ENCODE measurements at places on chromosomes 1 and 21.
A peak's percentile ranks its signal among the peaks of the same experiment; 100 is the strongest.

GRCh38 chr1:74502432-74502831, 10.0 kb downstream of the LRRC53 start:
- DNase-seq, result no peak

DNA sequence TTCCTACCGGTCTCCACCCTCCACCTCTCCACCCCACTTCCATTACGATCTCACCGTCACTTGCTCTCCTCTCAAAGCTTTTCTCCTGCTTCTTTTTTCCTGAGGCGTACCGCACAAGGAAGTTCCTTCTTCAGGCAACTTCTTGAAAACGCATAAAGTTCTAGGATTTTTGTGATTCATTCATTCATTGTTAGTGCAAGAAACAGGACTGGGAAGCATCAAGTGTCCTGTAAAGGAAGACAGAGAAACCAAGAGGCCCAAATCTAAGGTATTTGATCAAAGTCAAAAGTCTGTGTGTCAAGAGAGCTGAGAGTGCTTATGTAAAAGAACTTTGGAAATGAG, 1.3 kb upstream of the RCC2 start:
- DNase-seq, result no peak

GRCh38 chr1:116165572-116165971, 54.4 kb downstream of the MAB21L3 start:
- peak; percentile 94 for DNase-seq

DNA sequence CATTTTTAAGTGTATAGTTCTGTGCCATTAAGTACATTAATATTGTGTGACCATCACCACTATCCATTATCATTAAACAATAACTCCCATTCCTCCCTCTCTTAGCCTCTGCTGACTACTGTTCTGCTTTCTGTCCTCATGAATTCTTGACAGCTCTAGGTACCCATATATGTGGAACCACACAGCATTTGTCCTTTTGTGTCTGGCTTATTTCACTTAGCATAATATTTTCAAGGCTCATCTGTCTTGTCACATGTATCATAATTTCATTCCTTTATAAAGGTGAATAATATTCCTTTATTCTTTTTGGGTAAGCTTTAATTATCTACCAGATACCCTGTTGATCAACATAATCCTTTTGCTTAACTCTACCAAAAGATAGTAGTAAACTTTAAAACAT, 47.7 kb downstream of the SPEN start:
- no peak for DNase-seq

- DNase-seq, result peak; percentile 73
Measured at GRCh38 chr1:209576392-209577197, 6.9 kb upstream of the CAMK1G start.

GRCh38 chr1:22830041-22830566, 119.5 kb downstream of the EPHB2 start:
- DNase-seq, result no peak

- DNase-seq, result no peak
Measured at GRCh38 chr1:179770887-179771502, 27.9 kb downstream of the FAM163A start.

DNA sequence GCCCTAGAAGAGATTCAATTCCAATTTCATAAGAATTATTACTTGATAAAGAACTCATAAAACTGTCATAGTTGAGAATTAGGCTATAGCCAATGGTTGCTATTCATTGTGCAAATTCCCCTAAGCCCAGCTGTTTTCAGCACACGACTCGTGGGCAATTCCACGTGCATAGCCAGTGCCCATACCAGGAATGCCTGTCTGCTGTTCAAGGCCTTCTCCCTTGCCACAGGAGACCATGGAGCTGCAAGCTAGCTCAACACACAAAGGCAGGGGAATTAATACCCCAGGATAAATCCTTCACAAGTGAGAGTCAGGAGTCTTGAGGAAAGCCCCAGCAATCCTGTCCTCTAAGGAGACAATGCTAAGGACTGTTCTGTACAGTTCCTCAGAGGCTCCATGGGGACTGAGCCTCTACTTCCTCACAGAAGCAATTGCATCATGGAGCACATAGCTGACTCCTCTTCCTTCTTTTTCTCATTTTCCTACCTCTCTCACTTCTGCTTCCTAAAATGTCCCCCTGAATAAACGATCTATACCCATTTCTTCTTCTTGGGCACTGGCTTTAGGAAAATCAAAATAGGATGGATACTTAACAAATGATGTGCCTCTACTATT, 19.1 kb upstream of the CHRM3 start:
- no peak for DNase-seq

DNA sequence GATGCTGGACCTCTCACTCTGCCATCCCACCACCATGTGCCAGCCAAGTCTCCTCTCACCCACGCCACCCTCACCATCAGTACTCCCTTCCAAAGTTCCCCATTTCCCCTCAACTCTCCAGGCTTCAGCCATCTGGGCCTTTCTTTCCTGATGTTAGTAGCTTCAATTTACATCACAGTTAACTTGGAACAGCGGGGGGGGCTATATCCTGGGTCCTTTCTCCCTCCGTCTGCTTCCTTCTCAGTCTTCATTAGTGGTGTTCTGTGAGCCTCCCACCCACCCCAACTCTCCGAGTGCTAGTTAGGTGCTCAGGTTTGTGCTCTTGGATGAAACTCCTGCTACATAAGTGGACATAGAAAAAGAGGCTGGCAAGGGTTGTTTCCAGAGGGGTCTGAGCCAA, 31.9 kb downstream of the KCNC4 start:
- DNase-seq, result no peak

DNA sequence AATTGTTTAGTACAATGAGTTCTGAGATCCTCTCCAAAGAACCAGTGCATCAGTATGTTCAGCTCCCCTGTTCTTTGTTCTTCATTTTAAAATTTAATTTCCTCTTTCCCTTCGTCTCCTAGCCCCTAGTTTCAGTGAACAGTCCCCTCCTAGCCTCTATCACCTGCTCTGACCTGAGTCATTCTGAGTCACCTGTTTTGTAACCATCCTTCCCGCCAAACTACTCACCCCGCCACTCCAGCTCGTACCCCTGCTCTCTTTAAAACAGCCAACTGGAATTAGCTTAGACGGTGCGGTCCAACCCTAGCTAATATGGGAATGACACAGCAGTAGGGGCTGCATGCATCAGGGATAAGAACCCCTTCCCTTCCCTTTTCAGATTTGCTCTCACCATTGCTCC, 16.8 kb upstream of the ERVH48-1 start:
- no peak for DNase-seq

GRCh38 chr1:167705250-167705649, 16.5 kb upstream of the MPZL1 start:
- no peak for DNase-seq

GRCh38 chr1:78029793-78030192, 16.0 kb upstream of the GIPC2 start:
- no peak for DNase-seq

DNA sequence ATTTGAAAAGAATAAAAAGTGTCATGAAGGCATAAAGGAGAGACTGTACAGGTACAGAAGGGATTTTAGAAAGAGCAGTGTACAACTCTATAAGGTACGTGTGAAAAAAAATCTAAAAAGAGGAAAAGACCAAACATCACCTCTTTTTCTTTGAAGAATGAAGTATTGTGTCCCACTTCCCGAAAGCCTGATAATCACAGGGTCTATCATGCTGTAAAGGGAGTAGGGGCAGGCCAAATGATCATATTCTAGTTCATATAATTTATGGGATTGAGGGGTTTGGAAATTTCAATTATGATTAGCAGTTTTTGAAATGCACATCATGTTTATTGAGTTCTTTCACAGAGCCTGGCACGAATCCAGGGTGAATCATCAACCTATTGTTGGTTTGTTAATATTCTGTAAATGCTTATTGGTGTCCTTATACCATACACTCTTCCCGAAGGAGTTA, 910 bp upstream of the RERE start:
- DNase-seq, result no peak

DNA sequence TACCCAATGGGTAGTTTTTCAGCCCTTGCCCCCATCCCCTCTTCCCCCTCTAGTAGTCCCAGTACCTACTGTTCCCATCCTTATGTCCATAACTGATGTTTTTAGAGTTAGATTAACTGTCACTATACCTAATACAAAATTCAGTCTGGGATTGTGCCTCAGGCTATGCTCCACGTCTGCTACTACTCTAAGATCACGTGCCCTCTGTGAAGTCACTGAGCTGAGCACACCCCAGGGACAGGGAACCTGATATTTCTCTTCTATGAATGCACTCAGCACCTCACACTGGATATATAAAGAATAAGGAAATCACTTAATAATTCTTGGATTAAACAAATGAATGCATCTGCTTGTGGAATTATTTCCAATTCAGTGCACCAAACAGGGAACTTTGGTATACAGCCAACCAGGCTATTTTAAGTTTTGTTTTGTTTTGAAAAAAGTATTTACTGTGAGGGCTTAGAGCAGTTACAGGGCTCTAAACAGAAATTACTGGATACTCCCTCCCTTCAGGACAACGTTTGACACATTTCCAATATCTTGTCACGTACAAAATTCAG, 307.9 kb downstream of the SMYD3 start:
- DNase-seq, result no peak

DNA sequence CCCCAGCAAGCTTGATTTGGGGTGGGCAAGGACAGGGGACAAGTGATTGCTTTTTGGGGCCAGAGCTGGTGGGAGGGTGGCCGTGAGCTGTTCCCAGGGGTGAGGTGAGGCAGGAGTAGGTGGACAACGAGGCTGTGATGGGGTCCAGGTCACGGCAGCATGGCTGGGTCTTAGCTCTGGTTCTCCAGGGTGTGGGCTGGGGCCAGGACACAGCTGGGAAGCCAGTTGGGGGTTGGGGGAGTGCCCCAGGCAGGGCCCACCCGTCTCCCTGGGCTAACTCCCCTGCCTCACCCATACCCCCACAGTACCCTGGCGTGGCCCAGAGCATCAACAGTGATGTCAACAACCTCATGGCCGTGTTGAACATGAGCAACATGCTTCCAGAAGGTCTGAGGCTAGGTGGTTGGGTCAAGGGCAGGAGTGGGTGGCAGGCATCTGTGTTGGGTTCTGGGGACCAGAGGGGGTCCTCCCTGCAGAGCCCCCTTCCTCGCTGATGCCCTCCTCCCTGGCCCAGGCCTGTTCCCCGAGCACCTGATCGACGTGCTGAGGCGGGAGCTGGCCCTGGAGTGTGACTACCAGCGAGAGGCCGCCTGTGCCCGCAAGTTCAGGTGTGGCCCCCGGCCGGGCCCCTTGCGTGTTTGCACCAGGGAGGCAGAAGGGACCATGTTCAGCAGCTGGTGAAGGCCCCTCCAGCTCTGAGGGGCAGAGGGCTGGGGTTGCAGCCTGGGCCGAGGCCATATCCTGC, 43.3 kb downstream of the COQ8A start:
- no peak for DNase-seq

DNA sequence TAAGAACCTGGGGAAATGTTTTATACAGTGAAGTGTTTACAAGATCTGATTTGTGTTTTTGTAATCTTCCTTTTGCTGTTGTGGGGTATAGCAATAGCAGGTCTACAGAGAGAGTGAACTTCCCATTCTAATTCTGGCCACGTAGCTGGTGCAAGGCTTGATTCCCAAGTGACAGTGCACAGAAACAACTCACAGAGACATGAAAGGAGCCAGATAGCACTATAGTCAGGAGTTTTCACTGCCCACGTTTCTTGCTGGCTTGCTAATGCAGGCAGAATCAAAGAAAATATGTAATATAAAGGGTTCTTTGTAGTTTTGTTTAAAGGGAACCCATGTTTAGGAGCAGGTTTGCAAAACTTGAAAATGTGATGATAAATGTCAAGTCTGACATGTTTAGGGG, 170.9 kb upstream of the IVNS1ABP start:
- DNase-seq, result no peak

DNA sequence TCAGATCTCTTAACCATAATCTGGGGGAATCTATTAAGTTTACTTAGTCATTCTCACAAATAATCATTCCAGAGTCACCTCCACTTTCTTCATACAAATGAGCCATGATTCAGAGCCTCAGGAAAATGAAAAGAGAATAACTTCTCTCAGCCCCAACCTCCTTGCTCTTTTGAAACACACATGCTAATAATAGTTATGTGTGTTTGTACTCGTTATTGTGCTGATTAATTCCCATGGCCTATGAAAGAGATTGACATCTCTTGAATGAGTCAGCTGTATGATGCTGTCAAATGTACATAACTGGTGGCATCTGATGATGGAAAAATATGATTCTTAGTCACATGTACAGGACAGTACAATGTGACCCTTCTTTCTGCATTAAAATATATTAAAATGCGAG, 41.5 kb downstream of the DTL start:
- DNase-seq, result no peak

GRCh38 chr1:220007438-220007837, 38.9 kb downstream of the EPRS1 start:
- DNase-seq, result no peak

DNA sequence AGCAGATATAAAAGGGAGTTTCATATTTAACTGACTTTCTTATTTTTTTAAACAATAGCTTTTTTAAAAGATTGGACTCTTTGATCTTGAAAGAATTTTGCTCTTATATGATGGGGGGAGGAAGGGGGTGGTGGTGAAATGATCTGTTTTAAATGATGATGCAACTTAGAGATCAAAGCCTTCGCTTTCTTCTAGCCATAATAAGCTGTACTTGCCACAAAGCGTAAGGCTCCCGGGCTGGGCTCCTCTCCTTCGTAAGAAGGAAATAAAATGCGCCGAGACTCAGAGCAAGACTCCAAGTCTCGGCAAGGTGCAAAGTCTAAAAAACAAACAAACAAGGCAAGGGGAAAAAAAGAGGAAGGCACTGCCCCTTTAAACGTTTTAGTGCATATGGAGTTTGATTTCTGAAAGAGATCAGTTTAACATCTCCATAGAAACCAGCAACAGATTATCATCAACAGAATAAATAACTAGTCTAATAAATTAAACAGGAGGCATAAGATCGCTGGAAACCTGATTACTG, 3.3 kb downstream of the CASZ1 start:
- no peak for DNase-seq

GRCh38 chr1:1979482-1980165, 24.0 kb downstream of the CFAP74 start:
- no peak for DNase-seq

GRCh38 chr1:34786521-34787325, 5.7 kb downstream of the GJB3 start:
- peak; percentile 66 for DNase-seq

- DNase-seq, result no peak
Measured at GRCh38 chr1:164310166-164310565, 248.8 kb upstream of the PBX1 start.

DNA sequence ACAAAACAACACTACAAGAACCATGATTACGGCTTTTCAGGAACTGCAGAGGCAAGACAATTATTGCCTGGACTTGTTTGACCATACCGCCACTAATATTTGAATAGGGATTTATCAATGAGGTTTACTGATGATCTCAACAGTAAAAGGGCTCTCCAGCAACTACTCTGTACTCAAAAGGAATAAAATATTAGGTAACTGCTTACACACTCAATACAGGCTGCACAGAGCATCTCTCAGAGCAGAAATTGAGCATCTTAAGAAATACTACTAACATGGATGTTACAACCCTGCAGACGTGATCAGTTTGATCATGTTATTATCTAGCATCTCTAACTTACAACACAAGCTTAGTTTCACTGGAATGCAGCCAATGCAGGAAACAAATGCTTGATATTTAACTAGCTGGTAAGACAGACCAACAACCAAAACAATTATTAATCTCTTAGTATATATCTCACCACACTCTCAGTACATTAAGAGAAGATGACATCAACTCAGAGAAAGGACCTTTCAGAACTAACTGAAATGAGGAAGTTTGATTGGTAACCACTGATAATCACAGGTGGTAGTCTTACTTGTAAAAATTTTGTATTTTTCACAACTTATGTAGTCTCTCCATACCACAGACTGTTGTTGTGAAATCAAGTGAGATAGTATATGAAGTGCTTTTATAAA, 52.2 kb downstream of the PUM1 start:
- no peak for DNase-seq

- no peak for DNase-seq
Measured at GRCh38 chr1:230140221-230141020, 73.4 kb downstream of the GALNT2 start.

- DNase-seq, result no peak
Measured at GRCh38 chr21:34671891-34672290, 3.1 kb downstream of the CLIC6 start.

Measured in tibial artery (tissue), 4 donors.